ENCODE measurements at places on chromosomes 4 and X.

GRCh38 chr4:73450398-73451004, 14.5 kb downstream of the AFP start:
- no peak for DNase-seq

DNA sequence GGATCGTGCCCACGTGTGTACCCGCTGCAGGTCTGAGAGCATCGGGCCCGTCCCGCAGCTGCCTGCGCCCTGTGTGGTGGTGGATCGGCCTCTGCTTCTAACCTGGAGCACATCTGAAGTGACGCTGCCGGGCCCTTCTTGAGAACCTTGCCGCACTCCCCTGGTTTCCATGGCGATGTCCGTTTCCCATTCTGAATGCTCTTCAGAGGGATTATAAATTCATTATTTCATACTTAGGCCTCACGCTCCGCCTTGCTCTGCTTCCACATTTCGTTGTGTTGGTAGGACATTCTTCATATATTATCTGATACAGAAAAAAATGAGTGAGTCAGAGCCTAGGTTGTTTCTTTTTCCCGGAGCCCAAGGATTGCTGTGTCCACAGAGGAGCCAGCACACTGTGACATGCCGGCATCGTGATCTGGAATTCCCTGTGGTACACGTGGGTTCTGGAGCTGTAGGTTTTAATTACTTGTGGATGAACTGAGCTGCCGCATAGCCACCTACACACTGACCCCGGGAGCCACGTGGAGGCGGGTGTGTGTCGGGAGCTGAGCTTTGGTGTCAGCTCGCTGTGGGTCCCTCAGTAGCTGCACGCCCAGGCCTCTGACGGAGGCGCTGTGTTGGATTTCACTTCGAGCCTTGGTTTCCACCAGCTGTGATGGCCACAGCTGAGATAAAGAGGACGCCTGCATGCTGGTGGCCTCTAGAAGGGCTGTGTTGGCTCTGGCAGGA, 63.4 kb downstream of the PSAPL1 start:
- no peak for DNase-seq

- no peak for DNase-seq
Observed at GRCh38 chr4:47010912-47011446, 17.6 kb upstream of the GABRA4 start.

- no peak for DNase-seq
Observed at GRCh38 chr4:94534401-94535312, 82.9 kb downstream of the PDLIM5 start.

DNA sequence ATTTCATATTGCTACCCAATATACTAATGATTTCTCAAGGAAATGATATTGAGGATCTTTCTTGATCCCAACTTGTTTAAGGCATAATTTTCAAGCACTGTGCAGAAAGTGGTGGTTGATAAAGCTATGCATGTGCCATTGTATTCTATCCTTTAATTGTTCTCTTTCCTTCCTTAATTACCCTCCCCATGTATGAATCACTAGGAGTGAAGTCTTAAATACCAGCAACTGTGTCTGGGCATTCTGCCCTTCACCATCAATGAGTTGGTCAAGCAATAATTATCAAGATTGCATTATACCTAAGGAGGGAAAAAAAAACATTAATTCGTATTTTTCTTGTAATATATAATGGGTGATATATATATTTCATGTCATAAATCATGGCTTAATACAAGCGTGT, 111.8 kb upstream of the FRMPD4 start:
- DNase-seq, result no peak

DNA sequence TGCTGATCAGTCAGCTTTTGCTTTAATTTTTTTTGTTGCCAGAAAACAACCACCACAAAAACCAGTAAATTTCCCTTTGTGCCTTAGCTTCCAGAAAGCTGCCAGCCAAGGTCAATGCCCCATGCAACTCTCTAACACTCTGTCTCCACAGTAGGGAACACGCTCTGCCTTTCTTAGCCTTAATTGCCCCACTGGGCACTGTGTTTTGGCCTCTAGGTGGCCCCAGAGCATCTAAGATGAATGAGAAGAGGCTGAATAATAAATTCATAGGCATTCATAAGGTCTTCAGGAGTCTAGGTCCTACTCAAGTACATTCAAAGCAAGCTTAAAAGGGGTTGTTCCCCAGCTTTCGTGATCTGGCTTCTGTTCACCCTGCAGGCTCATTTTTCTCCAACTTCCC, 57.7 kb upstream of the PASD1 start:
- no peak for DNase-seq

DNA sequence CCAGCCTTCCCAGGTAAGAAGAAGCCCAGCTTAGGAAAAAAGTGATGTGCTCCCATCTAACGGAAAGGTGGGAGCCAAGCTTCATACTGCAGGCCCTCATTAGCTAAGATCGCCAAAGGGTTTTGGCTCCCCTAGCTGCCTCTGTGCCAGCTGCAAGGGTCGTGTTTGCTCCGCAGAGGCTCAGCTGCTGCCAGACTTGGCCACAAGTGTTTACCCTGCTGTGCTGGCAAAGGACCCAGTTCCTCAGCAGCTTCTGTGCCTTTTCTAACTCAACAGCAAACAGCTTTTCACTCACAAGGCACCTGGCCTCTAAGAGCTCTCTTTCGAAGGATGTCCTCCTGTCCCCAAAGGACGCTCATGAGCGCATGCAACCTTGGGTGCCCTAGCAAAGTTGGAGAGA, 12.2 kb upstream of the VMA21 start:
- DNase-seq, result no peak

- no peak for DNase-seq
Observed at GRCh38 chr4:31803526-31804195, 1083.5 kb downstream of the PCDH7 start.

GRCh38 chr4:139889264-139889663, 223.6 kb downstream of the MGST2 start:
- DNase-seq, result no peak

DNA sequence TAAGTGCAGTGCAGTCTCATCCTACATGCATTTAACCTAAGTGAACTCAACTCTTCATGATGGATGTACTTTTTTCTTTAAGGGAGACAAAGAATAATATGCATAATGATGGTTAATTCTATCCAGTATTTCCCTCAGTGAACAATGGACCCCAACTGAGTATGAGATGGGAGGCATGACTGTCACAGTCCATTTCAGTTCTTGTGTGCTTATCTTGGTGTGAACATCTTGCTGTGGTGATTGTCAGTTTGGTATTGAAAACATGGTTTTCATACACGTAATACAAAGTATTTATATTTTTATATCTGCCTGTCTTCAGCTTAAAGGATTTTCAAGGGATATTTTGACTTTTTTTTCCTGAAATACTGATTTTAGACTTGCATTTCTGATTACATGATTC, 72.0 kb upstream of the NDUFC1 start:
- DNase-seq, result no peak

- DNase-seq, result no peak
Observed at GRCh38 chr4:181690498-181690897, 552.7 kb upstream of the TENM3 start.

DNA sequence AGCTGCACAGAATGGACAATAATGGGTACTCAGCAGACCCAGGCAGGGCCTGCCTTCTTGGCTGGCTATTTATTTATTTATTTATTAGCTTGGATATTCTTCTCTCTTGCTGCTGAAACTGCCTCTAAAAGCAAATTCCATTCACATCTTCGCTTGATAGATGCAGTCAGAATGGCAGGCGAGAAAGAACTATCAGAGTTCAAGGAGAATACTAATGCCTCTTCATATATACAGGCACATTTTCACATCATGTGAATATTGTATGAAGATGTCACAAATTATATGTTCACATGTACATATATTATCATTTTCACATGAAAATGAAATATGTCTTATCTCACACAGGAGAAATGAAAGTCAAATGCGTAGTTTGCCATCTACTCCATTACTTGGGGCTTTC, 479.7 kb upstream of the ATOH1 start:
- no peak for DNase-seq

DNA sequence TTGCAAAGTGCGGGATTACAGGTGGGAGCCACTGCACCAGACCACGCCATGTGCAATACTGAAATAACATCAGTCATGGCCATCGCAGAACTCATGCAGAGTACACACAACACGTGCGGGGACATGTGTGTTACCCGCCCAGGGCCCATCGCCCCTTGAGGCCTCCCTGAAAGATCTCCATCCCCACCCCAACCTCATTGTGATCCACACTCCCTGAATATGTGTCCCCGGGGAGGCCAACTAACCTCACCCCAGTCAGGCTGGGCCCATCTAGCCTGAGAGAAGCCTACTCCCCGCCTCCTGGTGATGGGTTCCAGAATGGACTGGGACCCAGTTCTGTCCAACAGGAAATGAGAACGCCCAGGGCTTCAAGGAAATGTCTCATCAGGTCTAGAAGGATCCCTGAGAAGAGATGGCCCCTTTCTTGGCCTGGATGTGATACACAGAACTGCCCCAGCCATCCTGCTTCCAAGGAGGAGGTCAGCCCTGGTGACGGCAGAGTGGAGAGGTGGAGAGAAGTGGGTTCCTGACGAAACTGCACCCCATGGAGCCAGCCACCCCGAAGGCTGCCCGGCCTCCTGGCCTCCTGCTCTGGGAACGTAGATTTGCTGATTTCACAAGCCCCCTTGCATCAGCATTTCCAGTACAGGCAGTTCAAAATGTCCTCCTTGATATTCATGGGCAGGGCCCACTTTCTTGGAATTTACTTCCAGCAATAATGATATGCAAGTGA, 22.5 kb upstream of the CLDN24 start:
- DNase-seq, result no peak

GRCh38 chr4:16759931-16760582, 138.4 kb downstream of the LDB2 start:
- DNase-seq, result no peak

GRCh38 chr4:183541752-183542040, 36.8 kb downstream of the ING2 start:
- DNase-seq, result no peak

- no peak for DNase-seq
Observed at GRCh38 chr4:25481648-25482047, 104.6 kb downstream of the ANAPC4 start.

GRCh38 chrX:23304881-23305280, 29.8 kb upstream of the PTCHD1 start:
- no peak for DNase-seq

GRCh38 chr4:52659722-52660261, 691 bp upstream of the USP46 start:
- peak; percentile 3 for DNase-seq

DNA sequence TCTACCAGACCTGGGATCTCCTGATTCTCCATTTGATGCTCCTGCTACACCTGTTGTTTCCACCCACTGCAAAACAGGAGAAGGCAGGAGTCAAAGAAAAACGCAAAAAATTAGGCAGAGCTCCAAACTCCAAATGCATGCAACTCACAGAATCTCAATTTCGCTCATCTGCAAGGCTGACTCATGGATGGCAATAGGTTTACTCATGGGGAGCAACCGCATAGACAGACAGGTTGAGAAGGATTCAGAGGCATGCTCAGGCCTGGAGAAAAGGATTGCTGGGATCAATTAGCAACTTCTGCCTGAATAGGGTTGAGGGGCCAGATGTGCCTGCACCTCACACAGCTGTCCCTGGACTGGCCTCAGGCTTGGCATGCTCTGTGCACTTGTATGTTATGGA, 231.0 kb downstream of the LDB2 start:
- DNase-seq, result no peak

GRCh38 chr4:5261866-5262265, 210.6 kb downstream of the STK32B start:
- no peak for DNase-seq

DNA sequence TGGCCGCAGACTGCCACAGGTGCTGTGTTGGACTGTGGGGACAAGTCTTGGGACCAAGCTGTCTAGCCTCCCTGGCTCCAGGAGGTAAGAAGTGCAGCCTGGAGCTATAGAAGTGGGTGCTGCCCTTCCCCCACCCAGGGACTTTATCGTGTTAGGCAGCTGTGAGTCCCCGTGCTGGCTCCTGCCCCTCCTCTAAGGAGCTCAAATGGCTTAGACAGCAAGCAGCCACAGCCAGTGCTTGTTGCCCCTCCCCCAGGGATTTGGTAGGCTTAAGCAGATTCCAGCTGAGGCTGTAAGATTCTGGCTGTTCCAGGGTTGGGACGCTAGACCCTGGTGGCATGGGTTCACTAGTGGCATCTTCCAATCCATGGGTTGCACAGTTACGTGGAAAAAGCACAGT, 979.4 kb upstream of the PCDH10 start:
- DNase-seq, result no peak

DNA sequence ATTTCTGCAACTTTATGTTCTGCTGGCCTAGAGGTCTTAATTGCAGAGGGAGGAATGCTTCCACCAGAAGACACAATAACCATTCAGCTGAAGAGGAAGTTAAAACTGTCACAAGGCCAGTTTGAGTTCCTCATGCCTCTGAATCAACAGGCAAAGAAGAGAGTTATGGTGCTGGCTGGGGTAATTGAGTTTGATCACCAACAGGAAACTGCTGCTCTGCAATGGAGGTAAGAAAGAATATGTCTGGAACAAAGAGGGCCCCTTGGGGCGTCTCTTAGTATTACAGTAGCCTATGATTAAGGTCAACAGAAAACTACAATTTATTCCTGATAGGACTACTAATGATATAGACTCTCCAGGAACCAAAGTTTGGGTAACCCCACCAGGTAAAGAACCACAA, 744.0 kb downstream of the FSTL5 start:
- no peak for DNase-seq

DNA sequence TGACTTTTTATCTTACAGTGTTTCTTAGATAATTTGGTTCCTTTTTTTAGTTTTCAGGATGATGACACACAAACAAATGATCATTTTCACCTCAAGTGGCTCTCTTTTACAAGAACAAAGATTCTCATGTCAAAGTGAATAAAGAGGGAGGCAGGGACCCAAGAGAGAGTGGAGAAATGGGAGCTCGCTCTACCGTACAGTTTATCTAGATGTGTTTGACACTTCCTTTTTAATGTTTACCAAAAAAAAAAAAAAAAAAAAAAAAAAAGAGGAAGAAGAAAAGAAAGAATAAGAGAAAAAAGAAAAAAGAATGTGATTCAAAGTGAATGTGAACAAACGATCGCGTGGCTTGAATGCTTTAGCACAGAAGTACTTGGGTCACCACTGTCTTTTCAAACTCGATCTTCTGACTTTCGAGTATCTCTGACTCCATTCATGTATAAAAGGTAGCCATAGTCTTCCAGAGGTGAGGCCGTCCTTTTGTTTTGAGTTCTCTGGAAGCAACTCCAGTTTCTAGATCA, 75.6 kb upstream of the GRXCR1 start:
- no peak for DNase-seq

DNA sequence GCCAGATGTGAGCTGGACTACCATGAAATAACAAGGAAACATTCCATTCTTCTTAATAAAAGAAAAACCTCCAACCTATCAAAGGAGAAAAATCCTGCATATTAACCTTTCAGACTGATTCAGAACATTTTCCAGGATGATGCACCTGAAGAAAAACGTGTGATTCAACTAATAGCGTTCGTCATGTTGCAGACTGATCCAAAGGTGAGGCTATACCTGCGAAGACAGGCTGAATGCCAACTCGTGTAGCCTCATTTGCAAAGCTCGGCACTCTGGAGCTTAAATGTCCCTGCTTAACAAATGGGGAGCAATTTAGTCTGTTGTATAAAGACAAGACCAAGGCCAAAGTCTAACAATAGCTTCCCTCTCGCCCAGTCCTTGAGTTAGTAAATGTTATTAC, 172.0 kb upstream of the NOCT start:
- DNase-seq, result no peak

Data from effector memory CD8-positive, alpha-beta T cell (primary cell).